ENCODE measurements at places on chromosomes 5 and 9.

GRCh38 chr9:124384846-124385245 lies 30.4 kb downstream of the PSMB7 start:
- no peak for DNase-seq

DNA sequence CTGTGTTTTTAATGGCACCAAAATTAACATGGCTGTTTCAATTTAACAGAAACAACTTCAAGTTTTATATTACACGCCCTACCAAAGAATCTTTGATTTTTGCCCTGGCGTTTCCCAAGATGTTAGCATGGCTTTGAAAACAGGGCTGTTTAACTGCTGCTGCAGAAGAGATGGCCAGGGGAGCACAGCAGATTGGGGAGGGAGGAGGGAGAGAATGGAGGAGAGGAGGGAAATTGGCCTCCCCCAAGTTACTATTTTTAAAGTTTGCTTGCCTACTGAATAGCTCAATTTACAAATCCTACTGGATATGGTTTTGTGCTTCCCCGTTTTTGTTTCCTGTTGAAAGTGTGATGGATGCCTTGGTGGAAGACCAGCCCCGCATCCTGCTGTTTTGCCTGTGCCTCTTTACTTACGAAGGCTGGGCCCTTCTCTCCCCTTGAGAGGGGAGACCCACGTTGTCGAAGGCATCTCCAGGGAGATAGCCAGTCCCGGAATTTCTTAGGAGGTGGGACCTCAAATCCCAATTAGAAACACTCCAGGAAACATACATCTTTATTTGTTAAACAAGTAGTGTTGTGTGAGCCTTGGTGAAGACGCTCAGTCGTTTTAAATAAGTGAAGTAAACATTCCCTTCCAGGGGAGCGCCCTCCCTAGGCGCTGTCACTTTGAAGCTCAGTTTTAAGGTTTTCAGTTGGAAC lies 98.6 kb downstream of the AOPEP start:
- no peak for DNase-seq

DNA sequence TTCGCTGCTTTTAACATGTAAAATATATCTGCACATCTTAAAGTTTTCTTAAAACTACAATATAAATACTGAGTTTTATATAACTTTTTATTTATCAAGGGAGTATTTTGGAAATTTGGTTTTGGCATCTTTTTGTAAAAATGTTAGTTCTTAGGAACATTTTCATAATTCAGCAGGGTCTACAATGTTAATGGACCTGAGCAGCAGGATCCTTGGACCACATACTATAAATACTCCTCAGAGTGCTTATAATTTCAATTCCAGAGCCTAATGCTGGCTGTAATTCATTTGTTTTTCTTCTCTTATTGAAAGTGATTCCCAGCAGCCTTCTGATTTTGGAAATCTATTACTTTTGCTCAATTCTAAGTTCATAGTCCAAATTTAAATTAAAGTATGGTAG lies 1216.2 kb downstream of the MAT2B start:
- no peak for DNase-seq

- DNase-seq, result no peak
These were observed 64.1 kb downstream of the COL23A1 start for GRCh38 chr5:178525906-178526732.

DNA sequence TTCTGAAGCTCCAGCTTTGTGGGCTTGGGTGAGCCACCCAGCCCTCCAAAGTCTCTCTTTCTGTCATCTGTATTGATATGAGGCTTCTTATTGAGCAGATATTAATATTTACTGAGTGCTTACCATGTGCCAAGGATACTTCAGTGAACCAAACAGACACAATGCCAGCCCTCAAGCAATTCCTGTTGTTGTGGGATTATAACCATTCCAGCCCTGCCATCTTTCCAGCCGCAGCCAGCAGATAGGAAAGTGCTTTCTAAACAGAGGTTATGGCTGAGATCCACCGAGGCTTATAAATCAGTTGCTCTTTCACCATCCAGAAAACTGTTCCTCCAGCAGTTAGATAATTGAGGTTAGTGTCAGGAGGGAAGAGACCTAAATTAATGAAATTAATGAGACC lies 137.7 kb upstream of the ALDH1B1 start:
- DNase-seq, result no peak
